PC-9 (cell line): ENCODE measurements at places on chromosomes 3 and 15. TPM values are rescaled to one million over a fixed set of nuclear protein-coding genes. Genes with fewer than 3 reads are reported as not detected.

LRRC15 gene
- 0.08 TPM in 1 of 2 replicates, not detected in the other for total RNA-seq

APBA2 gene
- total RNA-seq = not detected in 2 replicates

FOXB1 gene
- total RNA-seq = 2.2 and 2.7 TPM in 2 replicates

CHRM5 gene
- not detected in 2 replicates for total RNA-seq

DNAH12 gene
- total RNA-seq = 0.10 and 0.22 TPM in 2 replicates

CEP19 gene
- total RNA-seq = 3.4 and 5.5 TPM in 2 replicates

HERC2 gene
- total RNA-seq = 49.7 and 56.6 TPM in 2 replicates

GOLGA6L4 gene
- 1.8 and 2.3 TPM in 2 replicates for total RNA-seq

GNAT1 gene
- total RNA-seq = 0.48 TPM in 1 of 2 replicates, not detected in the other

SLC22A14 gene
- total RNA-seq = not detected in 2 replicates

FETUB gene
- total RNA-seq = not detected in 2 replicates

MRAS gene
- 2.4 TPM in 2 replicates for total RNA-seq

GRCh38 chr15:46344915-46345314, 710.1 kb downstream of the SQOR start:
- DNase-seq = no peak

GRCh38 chr3:143084856-143085731, 34.5 kb upstream of the CHST2 start:
- DNase-seq = peak; percentile 5

DNA sequence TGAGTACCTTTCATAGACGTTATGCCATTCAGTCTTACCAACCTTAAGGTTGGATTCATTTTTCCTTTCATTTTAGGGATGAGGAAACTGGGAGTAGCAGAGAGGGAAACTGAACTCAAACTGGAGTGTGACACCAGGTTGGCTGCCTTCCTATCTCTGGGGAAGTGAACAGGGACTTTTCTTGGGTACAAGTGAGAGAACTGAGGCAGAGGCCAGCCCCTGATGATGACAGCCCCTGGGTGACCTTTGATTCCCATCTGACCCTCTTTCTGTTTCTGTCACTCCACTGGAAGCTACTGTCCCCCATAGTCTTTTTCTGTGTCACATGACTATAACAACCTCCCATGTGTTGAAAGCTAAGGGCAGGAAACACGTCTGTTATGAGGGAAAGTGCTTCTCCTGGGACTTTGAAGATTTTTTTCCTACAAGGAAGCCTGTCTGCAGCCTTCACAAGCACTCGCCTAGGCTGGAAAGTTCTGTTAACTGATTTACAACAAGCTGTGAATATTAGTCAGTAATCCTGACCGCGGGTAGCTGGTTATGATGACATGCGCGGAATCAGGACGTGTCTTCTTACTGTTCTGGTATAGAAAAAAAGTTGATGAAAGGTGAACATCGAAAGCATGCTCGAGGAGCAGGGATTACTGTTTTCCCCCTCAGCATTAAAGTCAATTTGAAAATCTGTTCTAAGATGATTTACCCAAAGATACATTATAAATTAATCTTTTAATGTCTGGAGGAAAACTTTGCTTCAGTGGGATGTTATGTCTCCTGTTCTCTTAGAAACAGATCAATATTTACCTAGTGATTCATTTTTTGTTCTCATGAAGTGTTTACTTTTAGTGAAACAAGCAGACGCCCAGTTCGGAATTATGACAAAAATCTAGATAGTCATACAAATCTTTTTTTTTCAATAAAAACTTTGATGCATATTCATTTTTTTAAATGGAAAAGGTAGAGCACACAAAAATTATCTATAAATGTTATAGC, 31.5 kb downstream of the ABHD2 start:
- peak; percentile 94 for DNase-seq

DNA sequence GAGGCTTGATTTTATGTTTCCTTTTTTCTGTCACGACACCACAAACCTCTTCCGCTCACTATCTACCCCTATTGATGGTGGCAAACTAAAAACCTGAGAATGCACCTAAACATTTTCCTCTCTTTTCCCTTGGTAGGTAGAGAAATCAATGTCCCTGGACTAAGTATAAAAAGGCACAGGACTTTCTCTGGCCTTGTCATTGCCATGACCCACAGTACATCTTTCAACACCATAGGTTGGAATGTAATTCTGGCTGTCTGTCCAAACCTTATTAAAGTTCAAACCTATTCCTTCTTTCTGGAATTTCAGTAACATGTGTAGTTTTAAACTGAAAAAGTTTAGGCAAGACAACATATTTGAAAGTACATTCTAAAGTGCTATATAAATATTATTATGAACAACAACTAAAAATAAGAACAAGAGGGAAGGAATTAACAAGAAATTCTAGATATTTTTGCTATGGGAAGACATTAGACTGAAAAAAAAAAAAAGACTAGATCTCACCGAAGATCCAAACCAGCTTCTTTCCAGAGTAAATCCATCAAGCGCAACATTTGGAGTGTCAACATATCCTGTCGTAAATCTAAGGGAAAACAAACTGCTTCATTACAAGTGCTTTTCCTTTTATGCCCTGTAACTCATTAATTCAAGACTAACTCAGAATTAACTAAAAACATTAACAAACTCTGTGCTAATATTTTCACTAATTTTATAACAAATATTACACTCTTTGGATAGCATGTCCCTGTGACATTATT, 73.1 kb downstream of the FAIM start:
- no peak for DNase-seq

- no peak for DNase-seq
These were observed 54.5 kb upstream of the CHRNA7 start for GRCh38 chr15:31975830-31976229.

- DNase-seq = no peak
These were observed 2.1 kb upstream of the FURIN start for GRCh38 chr15:90866161-90866715.

DNA sequence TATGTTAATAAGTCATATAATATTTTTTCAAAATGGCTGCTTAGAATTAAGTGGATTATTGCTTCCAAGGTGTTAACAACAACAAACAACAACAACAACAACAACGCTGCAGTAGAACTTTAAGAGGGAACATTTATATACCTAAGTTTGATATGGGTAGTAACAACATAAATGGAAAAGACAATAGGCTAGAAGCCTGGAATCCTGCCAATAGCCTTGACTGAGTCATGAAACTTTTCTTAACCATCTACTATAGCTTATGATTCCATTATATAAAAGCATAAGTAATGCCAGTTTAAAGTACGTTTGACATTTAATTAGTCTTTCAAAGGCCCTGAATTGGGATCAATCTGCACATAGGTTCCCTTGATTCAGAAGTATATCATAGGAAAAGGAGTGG, 31.2 kb downstream of the SATB1 start:
- DNase-seq = no peak

GRCh38 chr3:151733613-151734012, at the start of gene AADACL2:
Gene AADACL2 (plus strand): TSS chr3:151733927. CDS start chr3:151734036, 109 bp downstream.
- no peak for DNase-seq

DNA sequence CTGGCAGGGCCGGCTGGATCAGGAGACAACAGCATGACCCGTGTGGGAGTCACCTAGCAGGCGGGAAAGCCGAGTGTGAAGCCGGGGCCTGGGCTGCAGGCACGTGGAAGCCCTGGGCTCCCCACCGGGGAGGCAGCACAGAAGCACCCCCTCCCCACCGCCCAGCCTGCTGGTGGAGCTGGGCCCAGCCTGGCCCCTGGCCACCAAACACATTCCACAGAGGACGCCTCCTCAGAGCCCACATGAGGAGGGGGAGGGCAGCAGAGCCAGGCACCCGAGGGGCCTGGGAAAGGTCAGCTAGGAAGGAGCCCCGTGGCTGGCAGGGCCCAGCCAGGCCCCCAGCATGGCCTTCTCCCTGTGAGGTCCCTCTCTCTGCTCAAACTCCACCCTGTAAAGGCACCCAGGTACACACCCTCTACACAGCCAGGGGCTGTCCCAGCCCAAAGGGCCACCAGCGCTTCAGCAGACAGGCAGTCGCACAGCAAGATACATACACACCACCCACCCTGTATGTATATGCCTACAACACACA, 4.5 kb downstream of the PLXNB1 start:
- DNase-seq = no peak

GRCh38 chr3:68793759-68794701, 138.3 kb downstream of the TAFA4 start:
- no peak for DNase-seq

- peak; percentile 10 for DNase-seq
These were observed 388.0 kb downstream of the FOXP1 start for GRCh38 chr3:71195492-71195891.

DNA sequence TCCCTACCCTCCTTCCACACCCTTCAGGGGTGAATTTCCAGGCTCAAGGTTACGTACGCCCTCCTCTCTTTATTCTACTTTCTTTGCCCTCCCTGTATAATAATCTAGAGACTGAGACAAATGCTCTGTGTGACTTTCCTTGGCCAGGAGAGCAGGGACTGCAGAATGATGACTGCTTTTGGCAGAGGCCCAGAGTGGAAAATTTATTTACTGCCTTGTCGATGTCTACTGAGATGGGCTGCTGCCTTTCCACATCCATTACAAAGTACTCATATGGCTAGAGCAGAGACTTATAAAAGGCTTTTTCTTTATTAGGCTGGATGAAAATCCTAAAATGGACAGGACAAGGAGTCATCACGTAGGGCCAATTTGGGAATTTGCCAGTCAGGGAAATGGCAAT, 576.2 kb downstream of the TUSC7 start:
- no peak for DNase-seq

- no peak for DNase-seq
These were observed 76.9 kb upstream of the STXBP5L start for GRCh38 chr3:120831066-120831465.
